ENCODE measurements at places on chromosomes 2 and 18. TPM values are rescaled to one million over a fixed set of nuclear protein-coding genes. Genes with fewer than 3 reads are reported as not detected.

Gene ZCCHC2
- total RNA-seq = 7.9 TPM

Gene GCC2
- 7.7 TPM for total RNA-seq

Gene PLCD4
- total RNA-seq = 2.7 TPM

Gene UCN
- total RNA-seq = 0.35 TPM

Gene GPR35
- 0.82 TPM for total RNA-seq

Gene NMS
- not detected for total RNA-seq

Gene PCARE
- not detected for total RNA-seq

Gene IL36A
- not detected for total RNA-seq

Gene TEX261
- total RNA-seq = 28.8 TPM

Gene PLA2R1
- total RNA-seq = 15.4 TPM

Gene SYT4
- total RNA-seq = not detected
